ENCODE measurements at places on chromosomes 5 and 9.

DNA sequence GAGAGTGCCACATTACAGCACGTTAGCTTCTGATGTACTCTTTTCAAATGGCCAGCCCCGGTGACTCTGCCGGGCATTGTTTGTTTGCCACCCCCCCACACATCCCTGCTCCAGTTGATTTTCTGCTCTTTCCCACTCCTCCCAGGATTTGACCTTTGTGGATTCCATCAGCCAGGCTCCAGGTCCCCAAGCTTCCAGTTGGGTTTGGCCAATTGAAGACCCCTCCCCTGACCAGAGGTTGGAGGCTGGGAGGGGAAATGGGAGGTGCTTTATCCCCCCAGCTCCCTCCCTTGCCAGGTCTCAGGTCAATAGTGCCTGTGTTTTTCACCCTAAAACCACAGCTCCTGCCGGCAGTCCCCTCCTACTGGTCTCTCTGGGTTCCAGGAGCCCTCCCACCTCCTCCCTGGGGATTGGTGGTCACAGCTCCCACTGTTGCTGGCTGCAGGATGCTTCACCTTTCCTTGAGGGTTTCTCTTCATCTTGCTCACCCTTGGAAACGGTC lies 34.9 kb downstream of the IRF1 start:
- H3K27ac ChIP-seq, result no peak overlapping the region
- DNase-seq, result no peak
- H3K4me1 ChIP-seq, result peaks cover 43% of the 10 kb centered on the region

DNA sequence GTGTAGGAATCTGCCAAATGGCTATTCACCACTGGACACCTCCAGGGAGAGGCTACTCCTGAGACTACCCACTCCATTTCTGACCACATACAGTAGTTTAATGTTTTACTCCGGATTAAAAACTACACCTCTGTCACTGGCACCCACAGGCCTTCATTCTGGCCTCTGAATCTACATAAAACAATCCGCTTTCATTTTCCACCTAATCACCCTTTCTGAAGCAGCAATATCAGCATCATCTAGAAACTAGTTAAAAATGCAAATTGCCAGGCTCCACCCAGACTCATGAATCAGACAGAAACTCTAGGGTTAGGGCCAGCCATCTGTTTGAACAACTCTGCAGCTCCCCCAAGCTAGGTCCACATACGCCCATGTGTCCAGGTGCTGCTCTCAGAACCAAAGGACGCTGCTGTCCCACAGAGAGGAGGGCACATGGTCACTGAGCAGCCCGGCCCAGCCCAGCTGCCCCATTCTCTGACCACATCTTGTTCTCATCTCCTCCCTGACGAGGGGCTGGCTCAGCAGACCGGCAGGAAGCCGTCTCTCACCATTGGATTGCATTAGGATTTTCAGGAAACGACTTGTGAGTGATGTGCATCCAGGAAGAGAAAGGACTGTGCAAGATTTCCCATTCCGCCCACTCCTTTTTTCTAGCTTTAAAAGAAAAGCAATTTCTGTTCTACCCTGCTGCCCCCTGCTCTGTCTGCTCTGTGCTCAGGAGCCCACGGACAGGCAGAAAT lies 34.7 kb downstream of the ADAM19 start:
- no peaks in the 10 kb centered on the region for H3K27me3 ChIP-seq
- no peaks in the 10 kb centered on the region for H3K4me1 ChIP-seq
- H3K36me3 ChIP-seq, result peaks cover 19% of the 10 kb centered on the region

GRCh38 chr9:88300556-88300955 lies 87.7 kb upstream of the SPIN1 start:
- no peaks in the 10 kb centered on the region for H3K4me1 ChIP-seq
- no peak for DNase-seq
- H3K4me3 ChIP-seq, result no peak overlapping the region
- no peaks in the 10 kb centered on the region for H3K27me3 ChIP-seq
- no peaks in the 10 kb centered on the region for H3K36me3 ChIP-seq

DNA sequence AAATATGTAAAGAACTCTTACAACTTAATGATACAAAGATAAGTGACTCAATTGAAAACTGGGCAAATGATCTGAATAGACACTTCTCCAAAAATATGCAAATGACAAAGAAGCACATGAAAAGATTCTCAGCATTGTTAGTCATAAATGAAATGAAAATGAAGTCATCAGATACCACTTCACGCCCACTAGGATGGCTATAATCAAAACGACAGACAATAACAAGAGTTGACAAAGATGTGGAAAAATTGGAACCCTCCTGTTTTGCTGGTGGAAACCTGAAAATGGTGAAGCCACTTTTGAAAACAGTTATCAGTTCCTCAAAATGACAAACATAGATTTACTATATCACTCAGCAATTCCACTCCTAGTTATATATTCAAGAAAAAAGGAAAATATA lies 7.9 kb upstream of the SYK start:
- H3K27ac ChIP-seq, result no peak overlapping the region
- no peaks in the 10 kb centered on the region for H3K4me1 ChIP-seq
- H3K4me3 ChIP-seq, result no peak overlapping the region
- DNase-seq, result no peak

DNA sequence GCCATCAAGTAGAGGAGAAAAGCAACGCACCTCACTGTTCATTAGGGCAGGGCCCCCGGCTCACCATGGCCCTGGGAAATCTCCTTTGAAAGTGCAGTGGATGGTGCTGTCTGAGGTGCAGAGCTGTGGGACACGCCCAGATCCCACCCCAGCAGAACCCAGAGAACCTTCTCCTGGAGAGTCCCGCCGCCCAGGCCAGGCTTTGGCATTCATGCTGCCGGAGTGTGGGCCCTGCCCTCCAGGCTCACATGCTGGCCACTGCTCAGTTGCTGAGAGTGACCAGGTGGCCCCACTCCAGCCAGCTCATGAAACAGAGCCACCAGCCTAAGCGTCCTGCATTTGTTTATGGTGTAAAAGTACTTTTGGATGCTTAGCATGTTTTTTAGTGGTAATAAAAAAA lies 23.8 kb upstream of the LRRC14B start:
- H3K27ac ChIP-seq, result no peak overlapping the region
- no peak for DNase-seq
- no peaks in the 10 kb centered on the region for H3K36me3 ChIP-seq
- H3K4me1 ChIP-seq, result peaks cover 2% of the 10 kb centered on the region

DNA sequence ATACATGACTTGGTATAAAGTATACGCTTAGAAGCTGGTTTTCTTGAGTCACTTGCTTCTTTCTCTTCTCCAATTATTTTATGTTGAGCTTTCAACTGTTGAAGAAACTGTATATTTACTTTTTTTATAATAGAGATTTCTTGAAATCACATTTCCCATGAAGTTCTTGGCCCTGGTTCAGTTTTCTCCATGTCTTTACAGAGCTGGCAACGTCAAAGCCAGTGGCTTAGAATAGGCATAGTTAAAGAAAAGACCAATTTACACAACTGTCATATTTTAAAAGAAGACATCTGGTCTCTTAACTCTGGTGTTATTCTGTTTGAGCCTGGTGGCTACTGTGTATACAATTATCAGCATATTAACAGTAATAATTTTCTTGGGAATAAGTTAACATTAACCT lies 1249.3 kb downstream of the CDH12 start:
- H3K4me1 ChIP-seq, result no peaks in the 10 kb centered on the region
- no peak overlapping the region for H3K4me3 ChIP-seq
- no peak overlapping the region for H3K27ac ChIP-seq
- DNase-seq, result no peak
- no peaks in the 10 kb centered on the region for H3K27me3 ChIP-seq

DNA sequence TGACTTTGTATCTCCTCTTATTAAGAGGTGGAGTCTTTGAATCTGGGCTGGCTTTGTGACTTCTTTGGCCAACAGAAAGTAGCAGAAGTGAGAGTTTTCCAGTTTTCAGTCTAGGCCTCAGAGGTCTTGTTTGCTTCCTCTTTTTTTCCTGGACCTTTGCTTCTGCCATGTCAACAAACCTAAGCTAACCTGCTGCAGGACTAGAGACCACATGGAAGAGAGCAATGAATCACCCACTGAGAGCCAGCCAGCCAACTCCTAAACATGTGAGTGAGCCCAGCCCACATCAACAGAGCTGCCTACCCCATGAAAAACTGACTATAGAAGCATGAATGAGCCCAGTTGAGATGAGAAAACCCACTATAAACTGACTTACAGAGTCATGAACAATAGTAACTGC lies 29.9 kb downstream of the MRPL22 start:
- DNase-seq, result no peak
- H3K4me1 ChIP-seq, result no peaks in the 10 kb centered on the region
- peaks cover 17% of the 10 kb centered on the region for H3K36me3 ChIP-seq
- H3K4me3 ChIP-seq, result no peak overlapping the region
- H3K27me3 ChIP-seq, result no peaks in the 10 kb centered on the region
